ENCODE measurements at places on chromosomes 2 and 18.
A peak's percentile ranks its signal among the peaks of the same experiment; 100 is the strongest.

DNA sequence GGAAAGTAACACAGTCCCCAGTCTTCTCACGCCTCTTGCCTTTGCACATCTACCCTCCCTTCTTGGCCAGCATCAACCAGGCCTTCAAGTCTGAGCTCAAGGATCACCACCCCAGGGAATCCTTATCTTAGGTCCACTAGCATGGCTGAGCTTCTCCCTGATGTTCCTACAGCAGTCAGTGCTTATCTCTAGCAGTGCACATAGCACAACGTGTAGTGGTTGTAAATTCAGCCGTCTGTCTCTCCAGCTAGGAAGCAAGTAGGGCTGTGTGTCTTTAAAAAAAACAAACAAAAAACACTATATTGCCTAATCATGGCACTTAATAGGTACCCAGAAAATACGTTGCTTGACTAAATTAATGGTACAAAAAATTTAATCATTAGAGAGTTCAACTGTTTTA is 29.2 kb downstream of the KCNG3 start:
- DNase-seq, result no peak

DNA sequence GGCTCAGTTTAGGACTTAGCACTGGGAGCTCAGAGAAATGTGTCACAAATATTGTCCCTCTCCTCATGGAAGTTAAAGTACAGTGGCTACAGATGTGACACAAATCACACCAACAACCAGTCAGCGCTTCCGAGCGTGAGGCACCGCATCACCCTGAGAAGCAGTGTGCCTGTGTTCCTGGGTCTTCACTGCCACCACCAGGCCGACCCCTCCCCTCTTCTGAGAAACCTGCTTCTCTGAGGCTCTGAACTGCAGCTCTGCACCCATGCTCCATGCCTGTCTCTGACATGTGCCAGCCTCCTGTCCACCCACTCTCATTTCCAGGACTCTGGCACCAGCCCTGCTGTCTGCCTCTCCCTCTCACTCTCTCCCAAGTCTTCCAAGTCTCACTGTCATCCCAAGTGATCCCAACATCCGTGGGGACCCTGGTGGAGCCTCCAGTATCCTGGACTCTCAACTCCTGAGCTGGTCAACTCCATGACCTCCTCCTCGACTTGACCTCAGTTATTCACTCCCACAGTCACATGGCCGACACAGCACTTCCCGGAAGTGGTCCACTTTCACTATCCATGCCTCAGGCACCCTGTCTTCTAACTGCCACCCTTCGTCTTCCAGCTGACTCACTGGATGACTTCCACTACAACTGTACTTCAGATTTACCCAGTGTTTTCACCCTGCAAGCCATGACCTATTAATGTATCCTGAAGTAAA is 73.5 kb downstream of the FBXO15 start:
- DNase-seq, result no peak

DNA sequence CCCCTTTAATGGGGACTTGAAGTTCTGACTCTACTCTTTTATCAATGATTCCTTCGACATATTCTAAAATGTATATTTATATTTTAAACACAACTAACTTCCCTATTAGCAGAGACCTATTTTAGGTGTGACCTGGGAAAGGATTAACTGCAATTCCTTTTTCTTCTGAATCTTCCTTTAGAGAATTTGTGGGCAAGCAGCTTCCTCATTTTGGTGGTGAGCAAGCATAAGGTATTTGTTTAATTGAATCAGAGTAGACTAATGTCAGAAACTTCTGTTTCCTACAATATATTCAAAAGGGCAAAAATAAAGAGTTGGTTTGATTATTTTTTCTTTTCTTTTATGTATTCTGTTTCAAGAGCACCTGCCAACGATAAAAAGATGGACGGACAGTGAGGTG is 237.0 kb downstream of the IKZF2 start:
- DNase-seq, result no peak

DNA sequence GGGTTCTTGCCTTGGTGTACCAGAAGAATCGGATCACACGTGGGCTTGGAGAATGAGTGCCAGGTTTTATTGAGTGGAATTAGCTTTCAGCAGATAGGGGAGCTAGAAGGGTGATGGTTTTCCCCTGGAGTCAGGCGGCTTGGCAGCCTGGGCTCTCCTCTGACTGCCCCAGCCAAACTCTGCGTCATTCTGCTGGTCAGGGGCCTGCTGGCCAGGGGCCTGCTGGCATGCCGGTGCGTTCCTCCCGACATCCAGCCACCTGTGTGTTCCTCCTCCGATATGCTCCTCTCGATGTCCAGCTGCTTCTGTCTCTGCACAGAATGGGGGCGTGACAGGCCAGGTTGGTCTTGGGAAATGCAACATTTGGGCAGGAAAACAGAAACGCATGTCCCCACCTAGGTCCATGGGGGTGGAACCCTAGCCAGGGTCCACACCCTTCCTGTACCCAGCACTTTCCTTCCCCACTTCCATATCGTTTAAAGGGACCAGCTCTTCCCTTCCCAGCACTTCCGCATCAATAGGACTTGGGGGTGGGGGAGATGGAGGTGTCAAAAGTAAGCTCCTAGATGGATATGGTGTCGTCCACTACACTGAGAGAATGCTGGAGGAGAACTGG is 85.3 kb downstream of the VWA3B start:
- no peak for DNase-seq

DNA sequence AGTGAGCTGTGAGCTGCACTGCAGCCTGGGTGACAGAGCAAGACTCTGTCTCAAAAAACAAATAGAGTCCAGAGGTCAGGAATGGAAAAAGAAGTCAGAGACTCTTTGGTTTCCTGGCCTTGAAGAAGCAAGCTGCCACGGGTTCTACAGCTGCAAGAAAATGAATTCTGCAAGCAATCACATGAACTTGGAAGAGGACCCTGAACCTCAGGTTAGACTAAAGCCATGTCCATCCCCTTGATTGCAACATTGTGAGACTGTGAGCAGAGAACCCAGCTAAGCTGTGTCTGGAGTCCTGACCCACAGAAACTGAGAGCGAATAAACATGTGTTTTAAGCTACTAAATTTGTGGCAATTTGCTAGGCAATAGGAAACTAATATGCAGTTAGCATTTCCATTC is 12.9 kb upstream of the MIB1 start:
- DNase-seq, result no peak

DNA sequence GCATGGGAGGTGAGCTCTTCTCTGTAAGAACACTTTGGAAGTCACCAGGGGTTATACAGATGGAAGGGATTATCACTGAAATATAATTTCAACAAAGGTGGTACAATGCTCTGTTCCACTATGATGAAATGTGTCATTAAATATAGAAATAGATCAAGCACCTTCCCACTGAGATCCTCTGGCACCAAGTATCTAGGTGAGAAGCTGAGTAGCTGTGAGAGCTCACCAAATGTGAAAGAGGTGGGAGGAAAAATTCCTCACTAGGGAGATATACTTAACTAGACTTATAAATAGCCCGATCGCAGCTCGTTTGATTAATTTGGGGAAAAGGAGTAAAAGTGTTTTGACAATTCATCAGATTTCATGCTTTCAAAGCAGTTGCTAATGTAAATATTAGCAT is 247.6 kb downstream of the SMAD2 start:
- DNase-seq, result no peak

DNA sequence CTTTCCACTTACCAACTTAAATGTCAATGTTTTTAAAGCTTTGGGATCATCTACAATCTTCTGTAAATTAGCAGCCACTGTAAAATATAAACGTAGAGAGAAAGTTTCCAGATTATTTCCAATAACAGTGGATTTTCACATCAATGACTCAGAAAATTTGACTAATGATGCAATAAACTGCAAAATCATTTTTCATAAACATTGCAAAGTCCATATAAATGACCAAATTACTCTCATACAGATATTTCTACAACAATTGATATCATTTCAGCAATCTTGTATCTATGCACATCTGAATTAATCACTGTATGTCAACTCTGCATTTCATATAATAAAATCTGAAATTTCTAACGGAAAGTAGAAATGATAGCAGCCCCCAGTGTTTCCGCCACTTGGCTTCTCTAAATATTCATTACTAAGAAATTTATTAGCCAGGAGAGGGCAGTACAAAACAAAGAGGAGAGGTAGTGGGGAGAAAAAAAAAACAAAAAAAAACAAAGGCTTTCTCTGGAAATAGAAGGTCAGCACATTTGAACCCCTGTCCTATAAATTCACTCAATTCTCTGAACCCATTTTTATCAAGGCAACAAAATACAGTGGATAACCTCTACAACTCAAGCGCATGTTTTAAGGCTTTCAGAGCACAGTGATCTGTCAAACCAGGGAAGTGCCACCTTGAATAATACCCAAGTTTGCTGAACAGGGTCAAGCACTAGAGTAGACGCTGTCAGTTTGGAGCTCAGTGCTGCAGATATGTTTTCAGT is 282.6 kb downstream of the STK39 start:
- peak; percentile 8 for DNase-seq

- DNase-seq, result no peak
These were observed 160.2 kb upstream of the CCDC150 start for GRCh38 chr2:196479350-196479749.

GRCh38 chr2:85925216-85925671 is 36.5 kb upstream of the ST3GAL5 start:
- DNase-seq, result no peak
